ENCODE measurements at places on chromosomes 7 and 10.

DNA sequence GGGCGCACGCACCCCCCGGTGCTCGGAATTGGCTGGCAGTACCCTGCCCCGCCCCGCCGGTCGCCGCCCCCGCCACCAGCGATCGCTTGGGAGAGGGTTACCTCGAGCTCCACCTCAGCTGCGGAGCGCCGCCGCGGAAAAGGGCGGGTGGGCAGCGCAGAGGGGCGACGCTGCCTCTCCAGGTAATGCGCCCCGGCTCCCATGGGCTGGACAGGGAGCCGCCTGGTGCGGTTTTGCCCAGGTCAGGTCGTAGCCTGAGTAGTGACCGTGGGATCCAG, 1.3 kb downstream of the PFKFB3 start:
- peak; percentile 42 for DNase-seq

- DNase-seq = peak; percentile 20
These were observed 1.1 kb downstream of the MEPCE start for GRCh38 chr7:100430493-100431285.

- DNase-seq = no peak
These were observed 168.5 kb downstream of the NOC3L start for GRCh38 chr10:94194256-94194655.

DNA sequence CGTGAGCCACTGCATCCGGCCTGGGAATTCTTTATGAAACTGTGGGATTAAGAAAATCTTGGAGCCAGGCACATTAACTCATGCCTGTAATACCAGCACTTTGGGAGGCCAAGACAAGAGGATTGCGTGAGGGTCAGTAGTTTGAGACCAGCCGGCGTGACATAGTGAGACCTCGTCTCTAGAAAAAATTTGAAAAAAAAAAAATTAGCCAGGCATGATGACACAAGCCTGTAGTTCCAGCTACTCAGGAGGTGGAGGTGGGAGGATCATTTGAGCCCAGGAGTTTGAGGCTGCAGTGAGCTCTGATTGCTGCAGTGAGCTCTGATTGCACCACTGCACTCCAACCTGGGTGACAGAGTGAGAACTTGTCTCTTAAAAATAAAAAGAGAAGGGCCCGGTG, 69.8 kb downstream of the SUGCT start:
- no peak for DNase-seq

- DNase-seq = no peak
These were observed 159.8 kb downstream of the CHN2 start for GRCh38 chr7:29354340-29354739.

DNA sequence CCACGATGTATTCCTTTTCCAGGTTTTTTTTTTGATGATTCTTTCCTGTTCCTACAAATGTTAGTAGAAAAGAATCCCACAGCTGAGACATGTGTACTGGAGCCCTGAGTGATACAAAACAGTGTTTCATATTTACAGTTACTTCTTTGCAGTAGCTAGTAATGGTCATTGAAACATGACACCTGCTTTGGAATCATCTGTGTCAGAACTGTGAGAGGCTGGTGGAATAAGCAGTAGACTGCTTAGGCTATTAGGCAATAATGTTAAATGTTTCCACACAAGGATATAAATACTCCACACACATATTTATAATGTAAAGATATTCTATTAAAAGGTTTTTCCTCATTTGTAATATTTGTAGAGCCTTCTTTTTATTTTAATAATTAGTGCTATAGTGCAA, 394.0 kb downstream of the THSD7A start:
- no peak for DNase-seq

- no peak for DNase-seq
These were observed 58.3 kb upstream of the DOCK1 start for GRCh38 chr10:126846959-126847358.

- no peak for DNase-seq
These were observed 12.1 kb downstream of the SAP25 start for GRCh38 chr7:100561491-100562194.

GRCh38 chr10:1855911-1856310, 118.6 kb upstream of the ADARB2 start:
- no peak for DNase-seq

GRCh38 chr7:99497766-99498545, 2.1 kb downstream of the ZNF394 start:
- no peak for DNase-seq

GRCh38 chr10:75540357-75540966, 109.0 kb downstream of the LRMDA start:
- no peak for DNase-seq

DNA sequence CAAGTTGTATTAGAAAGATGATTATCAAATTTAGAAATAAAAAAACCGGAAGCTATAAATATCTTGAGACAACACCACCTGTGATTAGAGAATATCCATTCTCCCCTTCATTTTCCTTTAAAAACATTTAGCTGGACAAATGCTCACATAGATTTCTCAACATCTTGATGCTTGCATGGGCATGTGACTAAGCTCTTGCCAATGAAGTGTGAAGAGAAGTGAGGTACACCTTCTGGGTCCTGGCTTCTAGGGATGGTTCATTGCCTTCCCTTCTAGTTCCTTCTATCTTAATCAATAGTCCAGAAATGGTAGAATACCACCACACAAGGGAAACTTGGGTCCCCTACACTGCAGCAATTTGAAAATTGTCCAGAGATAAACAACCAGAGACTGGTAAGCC, 41.0 kb downstream of the WAPL start:
- no peak for DNase-seq

DNA sequence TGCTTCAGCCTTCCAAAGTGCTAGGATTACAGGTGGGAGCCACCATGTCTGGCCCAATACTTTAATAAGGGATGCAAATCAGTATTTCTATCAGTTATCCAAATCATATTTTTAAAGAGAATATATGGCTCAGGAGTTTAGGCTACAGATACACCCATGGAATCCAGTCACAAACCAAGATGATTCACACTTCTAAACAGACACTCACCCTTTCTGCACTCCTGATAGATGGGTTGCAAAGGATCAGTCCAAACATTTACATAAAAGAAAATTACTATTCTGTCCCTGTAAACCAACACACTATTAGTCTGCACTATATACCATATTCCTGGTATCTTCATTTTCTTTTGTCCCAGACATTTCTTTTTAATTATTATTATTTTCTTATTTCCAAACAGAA, 2.2 kb downstream of the MORN4 start:
- no peak for DNase-seq

- DNase-seq = no peak
These were observed 2.6 kb downstream of the TMEM254 start for GRCh38 chr10:80081026-80081425.

GRCh38 chr7:99125505-99125865, 18.4 kb downstream of the SMURF1 start:
- DNase-seq = no peak

GRCh38 chr10:114259824-114260223, 20.8 kb downstream of the VWA2 start:
- DNase-seq = no peak

- no peak for DNase-seq
These were observed 114.5 kb upstream of the POM121L12 start for GRCh38 chr7:52920977-52921376.

DNA sequence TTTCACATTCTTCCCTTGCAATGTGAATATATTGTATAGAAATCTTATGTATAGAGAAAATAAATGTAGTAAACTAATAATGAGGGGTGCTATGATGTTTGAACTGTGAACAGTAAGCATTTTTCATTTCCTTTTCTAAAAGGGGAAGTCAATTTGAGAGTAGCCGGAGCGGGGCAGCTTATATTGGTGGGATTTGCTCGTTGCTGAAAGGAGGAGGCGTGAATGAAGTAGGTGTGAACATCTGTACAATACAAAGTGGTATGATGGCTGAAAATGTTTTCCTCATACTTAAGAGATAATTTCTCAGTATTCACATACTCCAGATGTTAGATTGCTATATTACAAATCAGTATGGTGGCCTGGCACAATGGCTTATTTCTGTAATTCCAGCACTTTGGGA, 87.1 kb downstream of the SRI start:
- no peak for DNase-seq

- no peak for DNase-seq
These were observed 13.6 kb upstream of the ITGB1 start for GRCh38 chr10:32971536-32972091.

Data from T follicular helper cell (primary cell).